Fibroblast of skin of right biceps (primary cell): ENCODE measurements at places on chromosomes 6 and 20.

DNA sequence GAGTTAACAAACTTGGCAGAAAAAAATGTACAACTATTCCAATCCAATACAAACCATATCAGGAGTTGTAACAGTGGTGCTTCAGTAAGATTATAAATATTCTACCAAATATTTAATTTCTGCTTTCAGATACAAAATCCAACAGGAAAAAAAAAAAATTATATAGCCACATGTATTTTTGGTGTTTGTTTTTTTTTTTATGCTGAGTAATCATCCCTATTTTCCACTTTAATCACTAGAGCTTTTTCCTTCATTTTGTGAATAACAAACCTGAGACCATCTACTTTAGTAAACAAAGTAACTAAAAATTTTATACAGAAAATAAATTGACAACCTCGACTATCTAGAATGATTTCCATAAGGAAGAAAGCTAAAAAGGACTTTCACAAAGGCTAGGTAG is 36.2 kb downstream of the MMS22L start:
- DNase-seq: no peak

DNA sequence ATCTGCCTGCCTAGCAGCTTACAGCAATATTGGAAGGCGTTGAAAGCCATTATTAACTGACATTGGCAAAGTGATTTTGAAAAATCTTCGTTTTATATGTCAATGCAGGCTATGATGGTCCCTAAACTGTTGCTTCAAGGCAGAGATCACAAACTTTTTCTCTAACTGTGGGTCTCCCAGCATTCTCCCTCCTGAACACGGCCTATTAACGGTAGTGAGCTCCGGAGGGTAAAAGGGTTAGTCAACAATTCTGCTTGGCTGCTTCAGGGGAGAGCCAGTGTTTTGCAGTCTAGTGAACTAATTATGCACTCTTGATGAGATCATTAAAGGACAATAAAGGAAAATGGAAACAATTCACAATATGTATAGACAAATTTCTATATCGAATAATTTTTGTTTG is 261.8 kb upstream of the QKI start:
- no peak for DNase-seq

DNA sequence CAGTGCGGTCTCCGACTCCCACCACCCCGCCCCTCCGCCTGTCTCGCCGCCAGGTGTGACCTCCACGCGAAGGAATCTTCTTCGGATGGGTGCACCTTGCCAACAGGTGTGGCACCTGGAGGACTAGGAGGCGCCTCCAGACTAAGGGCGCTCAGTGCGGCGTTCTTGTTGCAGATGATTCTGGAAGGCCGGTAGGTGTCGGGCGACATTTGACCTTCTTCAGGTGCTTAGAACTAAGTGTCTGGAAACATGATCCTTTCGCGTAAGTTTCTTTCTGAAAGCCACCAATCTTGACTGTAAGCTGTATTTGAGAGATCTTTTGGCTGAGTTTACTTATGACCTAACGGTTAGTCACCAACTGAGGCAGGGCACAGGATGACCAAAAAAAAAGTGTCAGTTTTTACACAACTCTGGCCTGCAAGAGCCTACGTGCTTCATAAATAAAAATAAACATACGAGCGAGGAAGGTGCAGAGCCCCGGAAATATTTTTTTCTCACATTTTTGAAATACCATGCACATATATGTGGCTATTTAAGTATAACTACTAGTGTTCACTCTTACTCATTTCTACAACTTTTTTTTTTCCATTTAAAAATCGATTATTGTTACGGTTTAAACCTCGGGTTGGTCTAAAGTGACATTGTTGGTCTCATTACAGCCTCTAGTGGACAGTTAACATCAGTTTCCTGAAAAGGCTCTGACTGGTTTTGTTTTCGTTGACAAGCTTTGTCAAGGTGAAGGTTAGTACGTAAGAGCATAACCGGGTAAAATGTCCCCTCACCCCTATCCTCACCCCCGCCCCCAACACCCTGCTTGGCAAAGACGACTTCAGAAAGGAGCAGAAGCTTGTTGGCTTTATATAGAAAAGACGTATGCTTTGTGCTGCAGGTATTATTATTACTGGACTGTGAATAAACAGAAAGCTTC is 1.6 kb upstream of the ATXN1 start:
- peak; percentile 93 for DNase-seq

GRCh38 chr20:48722737-48723191 is 105.0 kb downstream of the PREX1 start:
- peak; percentile 48 for DNase-seq

GRCh38 chr6:79391480-79391879 is 145.8 kb downstream of the LCA5 start:
- no peak for DNase-seq

GRCh38 chr20:24382743-24383142 is 86.7 kb upstream of the SYNDIG1 start:
- no peak for DNase-seq

DNA sequence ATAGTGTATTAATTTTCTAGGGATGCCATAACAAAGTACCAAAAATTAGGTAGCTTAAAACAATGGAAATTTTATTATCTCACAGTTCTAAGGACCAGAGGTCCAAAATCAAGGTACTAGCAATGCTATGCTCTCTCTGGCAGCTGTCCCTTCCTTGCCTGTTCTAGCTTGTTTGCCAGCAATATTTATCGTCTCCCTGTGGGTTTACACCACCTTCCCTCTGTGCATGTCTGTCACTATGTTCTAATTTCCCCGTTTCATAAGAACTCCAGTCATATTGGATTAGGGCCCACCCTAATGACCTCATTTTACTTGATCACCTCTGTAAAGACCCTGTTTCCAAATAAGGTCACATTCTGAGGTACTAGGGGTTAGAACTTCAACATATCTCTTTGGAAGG is 217.2 kb downstream of the IBTK start:
- no peak for DNase-seq
